Spleen (tissue), 13 donors: ENCODE measurements at places on chromosomes 7 and 10. TPM values are rescaled to one million over a fixed set of nuclear protein-coding genes. Genes with fewer than 3 reads are reported as not detected.

- H3K4me3 ChIP-seq = no peak overlapping the region
- H3K4me1 ChIP-seq = no peaks in the 10 kb centered on the region
- no peaks in the 10 kb centered on the region for H3K36me3 ChIP-seq
- DNase-seq = peak; percentile 38
Measured at GRCh38 chr10:131020775-131021174, 290.7 kb downstream of the TCERG1L start.

DNA sequence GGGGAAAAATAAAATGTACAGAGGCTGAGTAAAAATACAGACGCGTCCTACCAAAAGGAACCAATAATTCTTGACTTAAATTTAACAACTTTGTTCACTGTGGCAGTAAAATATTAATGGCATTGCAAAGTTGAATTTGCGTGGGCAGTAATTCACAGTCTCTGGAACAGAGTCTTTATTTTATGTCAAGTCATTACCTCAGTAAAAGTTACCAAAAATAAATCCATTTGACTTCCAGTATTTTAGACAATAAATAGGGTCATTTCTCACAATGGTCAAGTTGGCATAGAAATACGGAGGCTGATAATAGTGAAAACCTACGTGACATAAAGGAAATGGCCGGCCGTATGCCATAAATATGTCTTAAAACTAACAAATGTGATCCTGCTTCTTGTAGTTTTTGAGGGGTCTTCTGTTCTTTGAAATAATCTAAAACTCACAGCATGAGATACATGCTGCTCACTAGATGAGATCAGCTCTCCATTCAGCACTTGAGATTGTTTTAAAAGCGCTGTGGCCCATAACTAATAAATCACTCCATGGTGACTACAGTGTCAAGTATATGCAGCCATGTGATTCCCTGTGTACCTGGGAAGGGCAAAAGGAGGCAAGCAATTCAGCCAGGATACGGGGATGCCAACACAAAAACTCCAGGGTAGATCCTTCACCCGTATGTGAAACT lies 75.3 kb downstream of the DOCK4 start:
- no peak for DNase-seq
- H3K27me3 ChIP-seq = no peaks in the 10 kb centered on the region
- H3K27ac ChIP-seq = no peak overlapping the region
- H3K4me1 ChIP-seq = no peaks in the 10 kb centered on the region

DNA sequence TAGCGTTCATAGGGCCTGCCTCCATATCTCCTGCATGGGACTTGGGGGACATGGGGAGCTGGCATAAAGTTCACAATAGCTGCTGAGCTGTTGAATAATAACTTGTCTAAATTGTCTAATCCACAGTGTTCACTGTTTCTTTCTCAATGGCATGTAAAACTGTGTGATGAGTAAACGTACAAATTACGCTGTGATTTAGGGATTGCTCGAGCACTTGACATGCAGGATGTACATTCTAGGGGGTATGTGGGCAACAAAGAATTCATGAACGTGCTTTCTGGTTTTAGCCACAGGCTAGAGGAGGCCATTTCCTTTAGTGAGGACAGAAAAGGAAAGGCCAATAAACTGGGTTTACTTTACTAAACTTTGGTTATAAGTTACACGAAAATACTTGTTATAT lies 534.2 kb upstream of the ZWINT start:
- H3K27me3 ChIP-seq = no peaks in the 10 kb centered on the region
- no peaks in the 10 kb centered on the region for H3K36me3 ChIP-seq
- no peaks in the 10 kb centered on the region for H3K4me1 ChIP-seq
- no peak for DNase-seq
- H3K4me3 ChIP-seq = no peak overlapping the region
- no peak overlapping the region for H3K27ac ChIP-seq

GRCh38 chr7:71527213-71527612 lies 395.3 kb downstream of the GALNT17 start:
- H3K27me3 ChIP-seq = no peaks in the 10 kb centered on the region
- no peak for DNase-seq
- H3K4me3 ChIP-seq = no peak overlapping the region

GRCh38 chr10:74823791-74824183 lies 2.6 kb upstream of the KAT6B start:
- H3K27me3 ChIP-seq = no peaks in the 10 kb centered on the region
- no peak overlapping the region for H3K4me3 ChIP-seq
- no peaks in the 10 kb centered on the region for H3K36me3 ChIP-seq
- DNase-seq = no peak
- H3K27ac ChIP-seq = peak overlapping the region; percentile 100

GRCh38 chr10:21527598-21528235 lies 2.2 kb upstream of the SKIDA1 start:
- DNase-seq = no peak
- no peaks in the 10 kb centered on the region for H3K36me3 ChIP-seq
- H3K4me1 ChIP-seq = peaks cover 12% of the 10 kb centered on the region
- H3K27ac ChIP-seq = peak overlapping the region; percentile 98
- H3K4me3 ChIP-seq = peak overlapping the region; percentile 71

GRCh38 chr7:134186801-134187200 lies 59.7 kb downstream of the LRGUK start:
- H3K27ac ChIP-seq = no peak overlapping the region
- no peaks in the 10 kb centered on the region for H3K36me3 ChIP-seq
- no peaks in the 10 kb centered on the region for H3K27me3 ChIP-seq
- H3K4me3 ChIP-seq = no peak overlapping the region
- DNase-seq = no peak
- H3K4me1 ChIP-seq = peaks cover 10% of the 10 kb centered on the region

- H3K27ac ChIP-seq = no peak overlapping the region
- no peak overlapping the region for H3K4me3 ChIP-seq
- H3K27me3 ChIP-seq = no peaks in the 10 kb centered on the region
- DNase-seq = no peak
Measured at GRCh38 chr7:119281181-119281846, 991.7 kb upstream of the KCND2 start.

- H3K4me3 ChIP-seq = no peak overlapping the region
- no peaks in the 10 kb centered on the region for H3K27me3 ChIP-seq
- no peaks in the 10 kb centered on the region for H3K4me1 ChIP-seq
- no peaks in the 10 kb centered on the region for H3K36me3 ChIP-seq
Measured at GRCh38 chr7:105958012-105958411, 5.1 kb upstream of the CDHR3 start.

DNA sequence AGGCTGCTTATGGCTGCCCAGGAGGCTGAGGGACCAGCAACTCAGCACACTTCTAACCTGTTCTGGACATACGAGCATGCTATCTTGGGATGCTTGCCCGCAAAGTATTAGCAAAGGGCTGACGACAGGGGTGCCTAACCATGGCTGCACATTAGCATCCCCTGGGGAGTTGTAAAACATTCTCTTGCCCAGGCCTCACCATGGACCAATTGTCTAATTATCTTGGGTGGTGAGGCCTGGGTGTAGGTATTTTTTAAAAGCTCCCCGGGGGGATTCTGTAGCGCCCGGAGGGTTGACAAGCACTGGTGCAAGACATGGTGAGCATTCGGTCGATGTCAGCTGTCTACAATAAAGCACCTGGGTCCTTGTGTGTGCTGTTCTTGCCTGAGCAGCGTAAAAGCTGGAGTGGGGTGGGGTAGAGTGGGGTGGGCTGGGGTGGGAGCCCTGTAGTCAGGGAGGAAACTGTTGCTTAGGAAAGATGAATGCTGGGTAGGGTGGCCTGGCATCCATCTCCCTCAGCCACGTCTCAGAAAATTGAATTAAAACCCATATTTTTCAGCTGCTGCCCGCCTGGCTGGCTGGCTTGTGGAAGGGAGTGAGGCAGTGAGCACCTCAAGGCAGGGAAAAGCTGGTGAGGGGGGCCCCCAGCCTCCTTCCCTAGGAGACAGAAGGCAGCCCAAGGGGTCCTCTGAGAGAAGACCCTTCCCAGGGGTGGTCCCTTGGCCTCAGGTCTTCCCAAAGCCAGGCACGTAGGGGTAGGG lies 2.9 kb upstream of the ADCYAP1R1 start:
- H3K27me3 ChIP-seq = peaks cover 14% of the 10 kb centered on the region
- H3K27ac ChIP-seq = no peak overlapping the region
- H3K4me3 ChIP-seq = no peak overlapping the region
- H3K36me3 ChIP-seq = no peaks in the 10 kb centered on the region

DNA sequence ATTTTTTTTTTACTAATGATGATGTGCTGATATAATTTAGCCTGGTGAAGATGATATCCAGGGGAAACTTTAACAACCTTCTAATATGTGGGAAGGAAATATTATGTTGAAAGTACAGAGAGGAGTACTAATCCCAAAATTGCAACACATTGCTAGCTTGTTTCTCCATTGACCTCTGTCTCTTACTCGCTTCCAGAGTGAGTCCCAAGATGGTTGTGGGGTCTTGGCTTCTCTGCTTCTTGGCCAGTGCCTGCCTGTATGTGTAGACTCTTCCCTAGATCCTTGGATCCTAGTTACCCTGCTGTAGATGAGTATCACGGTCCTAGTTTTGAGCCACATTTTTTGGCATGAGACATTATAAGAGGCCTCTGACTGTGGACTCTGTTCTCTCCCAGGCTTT lies 17.5 kb downstream of the BMPER start:
- no peak overlapping the region for H3K27ac ChIP-seq
- H3K4me1 ChIP-seq = no peaks in the 10 kb centered on the region
- H3K4me3 ChIP-seq = no peak overlapping the region
- no peaks in the 10 kb centered on the region for H3K27me3 ChIP-seq

- H3K4me1 ChIP-seq = no peaks in the 10 kb centered on the region
- H3K27me3 ChIP-seq = no peaks in the 10 kb centered on the region
- H3K36me3 ChIP-seq = no peaks in the 10 kb centered on the region
- no peak overlapping the region for H3K4me3 ChIP-seq
- no peak overlapping the region for H3K27ac ChIP-seq
- no peak for DNase-seq
Measured at GRCh38 chr10:20891338-20891714, 5.8 kb downstream of the NEBL start.

The PHKG1 gene
- total RNA-seq = 1.2 TPM

The CWF19L1 gene
- 42.1 TPM for total RNA-seq

- H3K27me3 ChIP-seq = no peaks in the 10 kb centered on the region
- H3K27ac ChIP-seq = no peak overlapping the region
- H3K4me1 ChIP-seq = no peaks in the 10 kb centered on the region
- no peak overlapping the region for H3K4me3 ChIP-seq
- no peaks in the 10 kb centered on the region for H3K36me3 ChIP-seq
Measured at GRCh38 chr7:52897288-52897687, 138.1 kb upstream of the POM121L12 start.

The ASB10 gene
- total RNA-seq = not detected

The CH25H gene
- 0.72 TPM for total RNA-seq

- H3K4me3 ChIP-seq = no peak overlapping the region
- peak overlapping the region; percentile 62 for H3K27ac ChIP-seq
- peaks cover 24% of the 10 kb centered on the region for H3K4me1 ChIP-seq
- DNase-seq = peak; percentile 77
- no peaks in the 10 kb centered on the region for H3K36me3 ChIP-seq
Measured at GRCh38 chr10:71868192-71868697, 17.2 kb upstream of the PSAP start.

GRCh38 chr10:117911684-117912083 lies 135.1 kb downstream of the RAB11FIP2 start:
- H3K27ac ChIP-seq = no peak overlapping the region
- H3K27me3 ChIP-seq = peaks cover 9% of the 10 kb centered on the region
- H3K4me3 ChIP-seq = no peak overlapping the region
- DNase-seq = no peak

GRCh38 chr7:135991322-135991721 lies 14.2 kb upstream of the MTPN start:
- no peaks in the 10 kb centered on the region for H3K36me3 ChIP-seq
- no peak for DNase-seq
- H3K27ac ChIP-seq = no peak overlapping the region
- H3K4me1 ChIP-seq = peaks cover 19% of the 10 kb centered on the region
- H3K4me3 ChIP-seq = no peak overlapping the region

The ANXA8L1 gene
- total RNA-seq = not detected

The HOXA13 gene
- not detected for total RNA-seq

The OR2A5 gene
- not detected for total RNA-seq

GRCh38 chr10:29409241-29410054 lies 120.6 kb downstream of the LYZL1 start:
- peak; percentile 90 for DNase-seq
- H3K27me3 ChIP-seq = no peaks in the 10 kb centered on the region
- peak overlapping the region; percentile 91 for H3K27ac ChIP-seq
- H3K4me1 ChIP-seq = peaks cover 55% of the 10 kb centered on the region
- peak overlapping the region; percentile 67 for H3K4me3 ChIP-seq

DNA sequence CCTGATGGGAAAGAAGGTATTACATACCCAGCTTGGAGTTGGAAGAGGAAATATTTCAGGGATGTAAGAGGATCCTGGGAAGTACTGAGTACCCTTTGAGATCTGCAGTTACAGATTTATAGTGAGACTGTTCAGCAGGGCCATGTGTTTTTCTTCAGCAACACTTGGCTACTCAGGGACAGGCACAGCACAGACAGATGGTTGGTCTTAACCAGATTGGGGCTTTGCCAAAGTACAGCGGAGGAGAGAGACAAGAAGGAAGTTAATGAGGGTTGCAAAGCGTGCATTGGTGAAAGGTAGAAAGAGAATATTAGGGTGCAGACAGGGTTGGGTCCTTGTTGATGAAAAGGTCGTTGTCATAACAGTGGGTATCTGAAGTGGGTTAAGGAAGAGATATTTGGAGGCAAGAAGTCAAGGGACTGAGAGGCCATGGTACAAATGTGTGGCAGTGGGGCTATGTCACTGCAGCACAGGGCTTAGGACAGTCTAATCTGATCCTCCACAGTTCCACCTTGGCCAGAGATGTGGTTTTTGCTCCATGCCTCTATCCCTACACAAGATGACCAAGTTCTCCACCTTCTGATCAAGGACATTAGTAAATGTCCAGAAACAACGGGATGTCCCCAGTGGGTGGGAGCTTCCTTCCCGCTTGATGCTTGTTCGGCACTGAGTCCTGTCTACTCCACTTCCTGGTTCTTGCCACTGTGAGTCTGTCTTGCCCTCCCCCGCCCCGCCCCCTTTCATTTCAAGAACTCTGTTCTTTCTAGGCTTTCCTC lies 18.9 kb upstream of the DNAJC1 start:
- DNase-seq = no peak
- peak overlapping the region; percentile 57 for H3K27ac ChIP-seq
- no peak overlapping the region for H3K4me3 ChIP-seq
- H3K4me1 ChIP-seq = peaks cover 13% of the 10 kb centered on the region

The ADRA2A gene
- 7.1 TPM for total RNA-seq

The CYP2E1 gene
- total RNA-seq = 1.2 TPM

The PNLIP gene
- 3.0 TPM for total RNA-seq

DNA sequence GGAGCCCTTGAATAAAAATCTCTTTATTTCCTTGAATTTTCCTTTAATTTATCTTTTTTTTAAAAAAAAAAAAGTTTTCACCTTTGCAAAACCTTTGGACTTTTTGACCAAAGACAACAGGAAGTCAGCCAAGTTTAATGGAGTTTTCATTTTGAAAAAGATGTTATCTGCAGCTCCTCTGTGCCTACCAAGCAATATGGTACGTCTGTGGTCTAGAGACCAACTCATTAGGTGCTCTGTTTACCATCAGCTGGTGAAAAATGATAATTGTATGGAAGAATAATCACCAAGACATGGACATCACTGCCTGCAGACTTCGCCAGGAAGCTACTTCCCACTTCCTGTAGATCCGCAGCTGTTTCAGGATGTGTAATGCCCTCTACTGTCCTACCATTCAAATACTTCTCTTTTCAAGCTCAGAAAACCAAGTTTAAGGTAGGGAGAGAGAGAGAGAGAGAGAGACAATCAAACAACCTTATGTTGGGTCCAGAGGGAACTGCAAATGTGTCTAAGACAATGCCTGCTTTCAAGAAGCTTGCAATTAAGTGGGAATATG lies 18.7 kb downstream of the PLXNA4 start:
- H3K27ac ChIP-seq = no peak overlapping the region
- H3K36me3 ChIP-seq = no peaks in the 10 kb centered on the region
- no peak overlapping the region for H3K4me3 ChIP-seq
- no peak for DNase-seq
